ENCODE measurements at places on chromosomes 5 and 9.

GRCh38 chr5:65867542-65868195 lies 58.7 kb upstream of the ERBIN start:
- no peak for DNase-seq

DNA sequence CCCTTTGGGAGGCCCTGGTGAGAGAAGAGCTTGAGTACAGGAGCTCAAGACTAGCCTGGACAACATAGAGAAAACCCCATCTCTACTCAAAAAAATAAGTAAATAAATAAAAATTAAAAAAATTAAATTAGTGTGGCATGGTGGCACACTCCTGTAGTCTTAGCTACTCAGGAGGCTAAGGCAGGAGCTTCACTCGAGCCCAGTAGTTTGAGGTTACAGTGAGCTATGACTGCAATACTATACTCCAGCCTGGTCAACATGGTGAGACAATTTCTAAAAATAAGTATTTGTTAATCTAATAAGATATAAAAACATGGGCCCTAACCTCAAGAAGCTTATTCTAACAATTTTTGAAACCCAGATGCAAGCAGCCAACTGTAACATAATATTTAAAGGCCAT lies 7.6 kb downstream of the RNF38 start:
- DNase-seq = no peak

DNA sequence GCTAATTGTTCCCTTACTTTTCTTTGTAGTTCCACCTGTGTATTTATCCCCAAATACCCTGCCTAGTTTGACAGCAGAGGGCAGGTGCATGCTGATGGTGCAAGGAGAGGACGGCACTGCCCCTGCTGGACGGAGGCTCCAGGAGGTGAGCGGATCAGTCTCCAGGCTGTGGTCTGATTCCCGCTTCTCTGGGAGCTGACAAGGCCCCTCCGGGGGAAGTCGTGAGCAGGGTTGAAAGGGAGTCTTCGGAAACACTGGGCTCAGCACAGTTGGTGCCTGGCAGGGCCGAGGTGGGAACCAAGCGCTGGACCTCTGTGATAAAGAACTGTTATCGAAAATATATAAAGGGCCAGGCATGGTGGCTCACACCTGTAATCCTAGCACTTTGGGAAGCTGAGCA lies 52.9 kb downstream of the RASGEF1C start:
- peak; percentile 31 for DNase-seq

- DNase-seq = no peak
These were observed 251.6 kb upstream of the HAPLN1 start for GRCh38 chr5:83972236-83972635.

DNA sequence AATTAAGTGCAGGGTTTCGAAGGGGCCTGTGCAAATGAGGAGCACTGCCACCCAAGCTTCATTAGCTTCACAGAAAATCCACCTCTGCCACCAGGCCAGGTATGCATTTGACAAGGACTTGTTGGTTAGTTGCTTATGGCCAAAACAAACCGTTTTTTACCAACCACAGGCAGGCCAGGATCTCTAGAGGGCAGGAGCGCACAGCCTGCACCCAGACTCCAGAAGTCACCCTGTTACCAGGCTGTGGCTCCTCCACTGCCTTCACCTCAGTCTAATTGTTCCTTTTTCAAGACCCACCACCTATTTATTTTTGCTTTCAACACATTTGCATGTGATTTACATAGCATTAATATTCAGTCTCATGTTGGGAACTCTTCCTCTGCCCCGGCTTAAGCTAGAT lies 78.3 kb upstream of the HSPA9 start:
- no peak for DNase-seq
